Left renal cortex interstitium (tissue), 4 donors: ENCODE measurements at places on chromosomes 3 and 15.

DNA sequence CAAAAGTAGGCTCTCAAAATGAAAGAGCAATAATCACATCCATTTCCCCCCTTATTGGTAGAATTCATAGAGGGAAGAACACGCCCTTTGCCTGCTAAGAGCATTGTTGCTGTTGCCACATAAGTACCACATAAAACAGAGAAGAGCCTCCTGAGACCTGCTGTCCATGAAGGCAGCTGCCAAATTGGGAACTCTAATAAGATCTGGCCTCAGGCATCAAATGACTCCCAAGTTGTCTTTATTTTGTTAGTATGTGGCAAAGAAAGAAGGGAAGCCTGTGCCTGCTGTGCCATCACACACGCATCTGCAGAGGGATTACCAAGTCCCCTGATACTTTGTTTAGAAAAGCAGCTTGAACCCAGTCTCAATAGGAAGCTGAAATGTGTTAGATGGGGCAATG is 23.9 kb downstream of the VGLL3 start:
- DNase-seq = no peak

- no peak for DNase-seq
Observed at GRCh38 chr3:99485286-99485685, 153.1 kb upstream of the COL8A1 start.

DNA sequence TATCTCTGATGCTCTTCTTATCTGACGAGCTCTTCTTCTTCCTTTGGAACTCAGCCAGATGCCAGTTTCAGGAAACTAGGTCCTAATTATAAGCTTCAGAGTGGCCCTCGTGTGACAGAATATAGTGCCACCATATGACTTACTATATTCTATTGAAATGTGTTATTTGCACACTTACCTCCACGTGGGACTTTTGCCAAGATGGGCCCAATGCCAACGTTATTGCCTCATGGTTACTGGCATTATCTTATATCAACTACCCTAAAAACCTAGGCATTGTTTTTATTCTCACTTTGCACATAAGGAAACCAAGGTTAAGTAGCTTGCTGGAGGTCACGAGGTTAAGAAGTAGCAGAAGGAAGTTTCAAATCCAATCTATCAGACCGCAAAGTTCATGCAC is 71.3 kb upstream of the SLCO3A1 start:
- no peak for DNase-seq

GRCh38 chr15:41238100-41238499 is 7.0 kb downstream of the CHP1 start:
- DNase-seq = no peak

- no peak for DNase-seq
Observed at GRCh38 chr3:179719048-179719734, 66.4 kb downstream of the USP13 start.

- no peak for DNase-seq
Observed at GRCh38 chr15:89870006-89870405, 23.8 kb downstream of the AP3S2 start.

- DNase-seq = no peak
Observed at GRCh38 chr3:9324944-9325343, 37.9 kb upstream of the THUMPD3 start.

DNA sequence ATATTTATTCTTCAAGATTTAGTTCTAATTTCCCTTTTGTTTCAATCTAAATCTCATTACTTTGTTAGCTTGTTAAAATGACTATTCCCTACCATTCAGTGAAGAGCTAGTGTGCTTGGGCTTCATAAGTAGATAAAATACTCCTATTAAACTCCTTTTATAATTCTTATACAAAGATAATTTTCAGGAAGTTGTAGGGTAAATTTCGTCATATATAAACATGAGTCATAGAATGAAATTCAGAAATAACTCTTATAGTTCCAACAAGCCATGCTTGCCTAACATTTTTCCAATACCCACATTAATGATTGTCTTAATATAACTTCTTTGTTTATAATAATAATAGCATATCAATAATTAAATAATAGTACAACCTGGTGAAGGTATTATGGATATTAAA is 407.3 kb downstream of the NAALADL2 start:
- no peak for DNase-seq

DNA sequence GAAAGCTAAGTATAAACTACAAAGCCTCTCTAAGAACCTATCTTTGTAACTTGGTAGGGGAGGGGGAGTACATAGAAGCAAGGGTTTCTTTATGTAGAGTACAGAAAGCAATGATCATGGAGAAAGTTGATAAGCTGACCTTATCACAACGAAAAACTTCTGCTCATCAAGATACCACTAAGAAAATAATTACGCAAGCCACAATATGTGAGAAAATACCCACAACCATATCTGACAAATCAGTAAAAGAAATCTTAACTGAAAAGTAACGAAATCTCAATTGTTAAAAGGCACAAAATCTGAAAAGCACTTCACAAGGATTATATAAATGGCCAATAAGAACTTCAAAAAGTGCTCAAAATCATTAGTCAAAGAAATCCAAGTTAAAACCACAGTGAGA is 35.1 kb upstream of the RPS17 start:
- no peak for DNase-seq

GRCh38 chr15:96974761-96975160 is 644.3 kb downstream of the NR2F2 start:
- DNase-seq = no peak

DNA sequence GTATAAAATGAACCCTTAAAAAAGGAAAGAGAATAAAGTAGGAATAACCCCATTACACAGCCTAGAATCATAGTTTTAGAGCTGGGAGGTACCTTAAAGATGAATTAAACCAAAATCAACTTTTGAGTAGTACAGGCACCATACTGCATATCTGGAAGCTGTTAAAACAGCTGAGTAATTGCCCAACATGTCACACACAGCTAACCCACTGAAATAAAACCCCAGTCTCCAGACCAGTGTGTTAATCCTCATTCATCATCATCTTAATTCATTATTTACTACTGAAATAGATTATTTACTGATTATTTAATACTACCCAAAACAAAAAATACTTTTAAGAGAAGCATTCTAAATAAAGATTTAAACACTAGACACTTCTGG is 52.8 kb downstream of the GPR160 start:
- DNase-seq = no peak

GRCh38 chr3:14775563-14775962 is 43.2 kb upstream of the FGD5 start:
- no peak for DNase-seq

DNA sequence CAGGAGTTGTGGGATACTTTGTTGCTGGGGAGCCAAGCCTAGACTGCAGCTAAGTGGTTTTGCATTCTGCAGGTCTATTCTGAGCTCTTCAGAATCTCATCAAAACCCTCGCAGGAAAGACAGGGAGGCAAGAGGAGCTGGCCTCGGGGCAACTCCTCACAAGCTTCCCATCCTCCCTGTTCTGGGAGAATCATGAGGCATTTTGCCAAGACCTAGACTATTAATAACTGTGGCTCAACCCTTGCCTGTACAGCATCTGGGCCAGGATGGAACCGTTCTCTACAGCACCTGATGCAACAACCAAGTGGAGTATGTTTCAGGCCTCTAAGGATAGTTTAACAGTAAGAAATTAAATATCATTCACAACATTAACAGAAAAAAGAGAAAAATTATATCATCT is 20.2 kb upstream of the SLC6A20 start:
- DNase-seq = no peak
